Suppressor macrophage (primary cell): ENCODE measurements at places on chromosomes 6 and 20.

- DNase-seq: no peak
Measured at GRCh38 chr6:2230659-2231277, 14.6 kb downstream of the GMDS start.

GRCh38 chr20:4635342-4635741 is 86.4 kb upstream of the PRND start:
- no peak for DNase-seq

- DNase-seq: no peak
Measured at GRCh38 chr6:110930781-110931180, 27.7 kb upstream of the GTF3C6 start.

DNA sequence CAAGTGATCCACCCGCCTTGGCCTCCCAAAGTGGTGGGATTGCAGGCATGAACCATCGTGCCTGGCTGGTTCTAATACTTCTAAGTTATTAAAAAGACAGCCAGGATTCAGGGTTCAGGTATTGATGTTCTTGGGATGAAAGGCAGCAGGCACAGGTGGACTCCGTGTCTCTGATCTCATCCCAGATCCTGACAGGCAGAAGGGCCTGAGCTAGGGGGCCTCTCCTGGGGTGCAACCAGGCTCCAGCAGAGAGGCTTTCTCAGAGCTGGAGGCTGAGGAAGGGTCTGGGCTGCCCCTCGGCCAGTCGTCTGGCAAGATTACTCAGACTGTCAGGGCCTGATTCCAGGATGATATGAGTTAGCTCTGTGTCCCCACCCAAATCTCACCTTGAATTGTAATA is 106.3 kb downstream of the SCML4 start:
- no peak for DNase-seq

- DNase-seq: no peak
Measured at GRCh38 chr20:24066076-24066700, 77.6 kb upstream of the GGTLC1 start.

DNA sequence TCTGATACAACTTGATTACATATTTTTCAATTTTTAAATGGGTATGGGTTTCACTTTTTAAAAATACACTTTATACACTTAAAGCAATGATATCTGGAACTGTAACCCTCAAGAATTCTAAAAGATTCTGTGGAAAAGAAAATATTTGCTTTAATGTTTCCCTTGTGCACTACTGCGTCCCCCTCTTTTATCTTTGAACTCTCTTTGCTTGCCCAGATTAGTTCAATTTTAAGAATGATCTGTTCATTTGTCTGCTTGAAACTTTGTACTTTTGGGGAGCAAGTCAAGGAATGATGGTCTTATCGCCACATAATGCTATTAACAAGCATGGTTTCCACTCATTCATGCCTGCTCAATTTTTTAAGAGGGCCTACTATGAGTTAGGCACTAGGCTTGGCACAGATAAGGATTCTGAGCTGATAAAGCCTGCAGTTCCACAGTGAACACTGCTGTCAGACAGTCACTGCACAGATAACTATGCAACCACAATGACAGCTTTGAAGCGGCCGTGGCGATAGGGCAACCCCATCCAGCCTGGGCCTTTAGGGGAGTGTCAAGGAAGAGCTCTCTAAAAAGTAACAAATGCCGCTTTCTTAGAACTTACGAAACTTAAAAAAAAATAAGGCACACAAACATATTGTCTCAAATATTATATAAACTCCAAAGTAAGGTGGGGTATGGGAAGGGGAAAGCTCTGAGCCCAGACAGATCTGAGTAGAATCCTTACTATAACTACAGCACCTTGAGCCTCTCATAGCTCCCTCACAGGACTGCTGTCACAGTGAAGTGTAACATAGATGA is 29.7 kb downstream of the FYN start:
- peak; percentile 54 for DNase-seq

- no peak for DNase-seq
Measured at GRCh38 chr6:53179961-53180651, 31.5 kb upstream of the GCM1 start.

DNA sequence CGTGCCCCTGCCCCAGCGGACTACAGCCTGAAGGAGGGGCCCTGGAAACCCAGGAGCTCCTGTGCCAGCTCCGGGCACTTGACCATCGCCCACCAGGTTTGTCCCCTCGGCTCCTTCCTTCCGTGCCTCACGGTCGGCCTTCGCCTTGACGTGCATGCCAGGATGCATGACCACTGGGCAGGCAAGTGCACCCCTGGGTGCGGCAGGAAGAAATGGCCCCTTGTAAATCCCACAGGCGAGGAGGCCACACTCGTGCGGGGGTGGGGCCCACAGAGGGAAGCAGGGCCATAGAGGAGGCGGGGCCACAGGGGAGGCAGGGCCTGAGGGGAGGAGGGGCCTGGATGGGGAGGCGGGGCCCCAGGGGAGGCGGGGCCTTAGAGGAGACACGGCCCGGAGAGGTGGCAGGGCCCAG is 81.7 kb downstream of the YTHDF1 start:
- no peak for DNase-seq

GRCh38 chr6:2915150-2915549 is 12.0 kb upstream of the SERPINB9 start:
- no peak for DNase-seq

- DNase-seq: peak; percentile 26
Measured at GRCh38 chr6:44561832-44562665, 174.5 kb downstream of the CDC5L start.

GRCh38 chr20:9482180-9482579 is 32.2 kb upstream of the LAMP5 start:
- DNase-seq: peak; percentile 80
